ENCODE measurements at places on chromosomes 7 and 10.

DNA sequence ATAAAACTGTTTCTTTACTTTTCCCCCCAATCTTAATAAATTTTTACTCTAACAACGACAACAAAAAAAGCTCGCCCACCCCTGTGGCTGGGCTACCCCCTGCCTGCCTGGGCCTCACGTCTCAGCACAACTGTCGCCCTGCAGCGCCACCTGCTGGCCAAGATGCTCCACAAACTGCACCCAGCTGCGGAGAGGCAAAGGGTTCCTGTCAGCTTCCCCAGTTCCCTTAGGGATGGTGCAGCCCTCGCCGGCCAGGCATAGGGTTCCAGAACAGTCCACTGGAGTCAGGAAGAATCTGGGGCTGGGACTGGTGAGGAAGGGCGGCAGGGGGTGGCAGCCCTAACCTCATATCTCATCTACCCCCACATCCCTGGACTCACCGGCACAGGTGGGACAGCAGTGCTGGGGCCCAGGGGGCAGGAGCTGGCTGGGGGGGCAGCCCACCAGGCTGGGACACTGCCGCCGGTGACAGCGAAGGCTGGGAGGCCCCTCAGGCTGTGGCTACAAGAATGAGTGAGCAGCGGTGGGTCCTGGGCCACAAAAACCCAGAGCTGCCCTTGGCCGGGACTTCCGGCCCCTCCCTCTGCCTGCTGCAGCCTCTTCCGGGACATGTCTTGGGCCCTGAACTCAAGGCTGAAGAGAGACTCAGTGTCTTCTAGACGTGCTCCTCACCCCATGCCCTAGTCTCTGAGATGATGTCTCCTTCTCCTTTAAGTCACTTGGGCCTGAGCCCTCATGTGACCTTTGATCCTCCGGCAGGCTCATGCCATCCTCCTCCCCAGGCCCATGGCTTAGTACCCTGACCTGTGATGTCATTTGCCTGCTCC, 21.2 kb downstream of the ATP6V1F start:
- DNase-seq = peak; percentile 56

GRCh38 chr10:102064503-102064867, 664 bp upstream of the HPS6 start:
- no peak for DNase-seq

DNA sequence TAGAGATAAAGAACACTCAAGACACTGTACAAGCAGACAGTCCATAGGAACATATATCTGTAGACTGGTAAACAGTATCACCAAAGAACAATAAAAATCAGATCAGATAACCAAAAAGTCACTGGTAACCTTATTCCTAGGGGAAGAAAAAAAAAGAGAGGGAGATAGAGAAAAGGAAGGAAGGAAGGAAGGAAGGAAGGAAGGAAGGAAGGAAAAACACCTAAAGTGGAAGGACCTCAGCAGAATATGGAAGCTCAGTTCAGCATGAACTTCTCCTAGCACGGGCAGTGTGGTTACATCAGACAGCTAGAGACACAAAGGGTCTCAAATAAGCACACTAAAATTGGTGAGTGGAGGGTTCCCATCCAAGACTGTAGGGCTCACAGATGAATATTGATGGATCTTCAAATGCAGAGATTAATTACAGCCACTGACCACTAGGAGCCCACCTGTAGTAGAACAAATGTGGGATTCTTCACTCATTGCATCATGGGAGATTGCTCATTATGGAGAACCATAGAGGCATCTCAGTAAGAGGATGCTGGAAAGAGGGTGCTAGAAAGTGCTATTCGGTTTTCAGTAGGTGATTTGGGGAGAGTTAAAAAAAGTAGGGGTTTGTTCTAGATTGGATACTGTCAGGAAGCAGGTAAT, 293.4 kb upstream of the C7orf33 start:
- no peak for DNase-seq

- no peak for DNase-seq
These were observed 47.7 kb downstream of the LRRN3 start for GRCh38 chr7:111138586-111138985.

DNA sequence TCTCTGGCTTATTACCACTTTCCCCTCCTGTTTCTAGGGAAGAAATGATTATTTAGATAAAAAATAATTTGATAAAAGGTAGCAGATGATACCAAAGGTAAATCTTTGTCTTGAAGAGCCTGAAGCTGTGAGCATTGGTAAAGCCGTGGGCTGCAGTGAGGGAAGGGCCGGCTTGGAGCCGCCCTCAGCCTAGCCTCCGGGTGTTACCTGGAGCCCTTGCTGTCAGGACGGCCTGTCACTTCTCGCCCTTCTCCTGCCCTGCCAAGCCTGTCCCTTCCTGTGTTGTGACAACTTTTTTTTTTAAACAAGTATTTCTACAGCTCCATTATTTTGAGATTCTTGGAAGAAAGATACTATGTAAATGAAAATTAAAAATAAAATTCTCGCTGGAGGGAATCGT, 7.0 kb downstream of the CUX1 start:
- DNase-seq = no peak

GRCh38 chr7:150909200-150909995, 57.1 kb downstream of the AOC1 start:
- no peak for DNase-seq

DNA sequence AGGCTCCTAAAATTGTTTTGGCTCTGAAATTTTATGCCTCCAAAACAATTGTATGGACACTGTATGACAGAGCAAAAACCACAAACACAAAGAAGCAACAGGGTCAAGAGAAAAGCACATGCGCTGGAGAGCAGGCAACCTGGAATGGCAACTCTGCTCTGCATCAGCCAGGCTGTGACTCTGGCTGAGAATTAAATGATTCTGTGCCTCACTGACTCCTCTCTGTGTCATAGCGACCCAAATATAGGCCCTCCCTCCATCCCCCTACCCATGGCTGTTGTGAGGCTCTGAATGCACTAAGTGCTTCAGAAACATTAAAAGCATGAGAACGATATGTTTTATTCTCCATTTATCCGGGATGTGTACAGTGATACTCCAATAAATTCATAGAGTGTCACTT, 24.9 kb upstream of the NEBL start:
- no peak for DNase-seq

DNA sequence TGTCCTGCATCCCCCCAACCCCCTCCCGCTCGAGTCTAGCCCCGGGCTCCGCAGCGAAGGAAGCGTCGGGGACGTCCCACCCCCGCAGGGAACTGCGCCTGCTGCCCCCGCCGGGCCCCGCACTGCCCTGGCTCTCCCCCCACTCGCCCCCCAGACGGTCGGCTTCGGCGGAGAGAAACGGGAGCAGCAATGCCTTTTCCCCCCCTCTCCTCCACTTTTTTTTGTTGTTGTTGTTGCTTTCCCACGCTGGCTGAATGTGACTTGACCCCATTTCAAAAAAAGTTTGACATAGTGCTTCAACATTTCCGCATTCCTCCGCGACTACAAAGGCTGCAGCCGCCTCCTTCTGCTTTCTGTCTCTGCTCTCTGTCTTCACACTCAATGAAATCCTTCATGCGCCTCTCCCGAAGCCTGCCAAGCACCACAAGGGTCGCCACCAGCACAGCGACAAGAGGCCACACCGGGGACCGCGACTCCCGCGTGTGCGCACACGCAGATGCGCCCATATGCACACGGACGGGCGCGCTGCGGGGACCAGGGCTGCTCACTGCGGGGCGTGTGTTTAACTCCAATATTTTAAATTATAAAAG, 1.0 kb downstream of the CDK6 start:
- DNase-seq = no peak

DNA sequence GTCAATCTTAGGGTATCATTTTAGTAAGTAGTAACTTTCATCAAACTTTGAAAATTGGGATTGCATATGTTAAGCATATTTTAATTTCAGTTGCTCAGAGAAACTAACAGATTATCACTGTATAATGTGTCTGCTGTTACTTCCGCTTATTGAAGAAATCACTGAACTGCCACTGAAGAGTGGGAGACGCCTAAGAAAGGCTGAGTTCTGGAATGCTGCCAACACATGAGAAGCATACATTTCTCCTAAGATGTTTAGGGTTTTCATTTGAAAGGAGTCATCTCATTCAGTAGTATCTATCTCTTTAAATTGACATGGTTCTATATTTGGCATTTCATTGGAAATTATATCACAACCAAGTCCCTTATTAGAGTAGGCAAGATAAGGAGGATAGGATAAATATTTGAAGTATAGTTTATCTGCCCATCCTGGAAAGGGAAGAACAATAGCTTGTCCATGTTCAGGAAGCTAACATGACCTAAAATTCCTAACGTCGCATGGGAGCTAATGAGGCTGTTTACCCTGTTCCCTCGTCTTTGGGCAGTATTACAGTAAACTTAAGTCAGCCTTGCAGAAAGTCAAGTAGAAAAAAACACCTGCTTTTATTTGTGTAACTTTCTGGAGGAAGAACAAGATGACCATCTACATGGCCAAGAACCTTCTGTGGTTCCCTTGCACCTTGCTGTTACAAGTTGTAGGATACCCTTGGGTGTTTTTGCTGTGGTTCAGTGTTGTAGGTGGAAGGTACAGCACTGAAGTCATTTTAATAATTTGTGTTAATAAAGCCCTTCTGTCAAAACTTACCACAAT, 67.3 kb downstream of the NHLRC2 start:
- no peak for DNase-seq

- no peak for DNase-seq
These were observed 266.5 kb downstream of the AUTS2 start for GRCh38 chr7:69864822-69865221.

DNA sequence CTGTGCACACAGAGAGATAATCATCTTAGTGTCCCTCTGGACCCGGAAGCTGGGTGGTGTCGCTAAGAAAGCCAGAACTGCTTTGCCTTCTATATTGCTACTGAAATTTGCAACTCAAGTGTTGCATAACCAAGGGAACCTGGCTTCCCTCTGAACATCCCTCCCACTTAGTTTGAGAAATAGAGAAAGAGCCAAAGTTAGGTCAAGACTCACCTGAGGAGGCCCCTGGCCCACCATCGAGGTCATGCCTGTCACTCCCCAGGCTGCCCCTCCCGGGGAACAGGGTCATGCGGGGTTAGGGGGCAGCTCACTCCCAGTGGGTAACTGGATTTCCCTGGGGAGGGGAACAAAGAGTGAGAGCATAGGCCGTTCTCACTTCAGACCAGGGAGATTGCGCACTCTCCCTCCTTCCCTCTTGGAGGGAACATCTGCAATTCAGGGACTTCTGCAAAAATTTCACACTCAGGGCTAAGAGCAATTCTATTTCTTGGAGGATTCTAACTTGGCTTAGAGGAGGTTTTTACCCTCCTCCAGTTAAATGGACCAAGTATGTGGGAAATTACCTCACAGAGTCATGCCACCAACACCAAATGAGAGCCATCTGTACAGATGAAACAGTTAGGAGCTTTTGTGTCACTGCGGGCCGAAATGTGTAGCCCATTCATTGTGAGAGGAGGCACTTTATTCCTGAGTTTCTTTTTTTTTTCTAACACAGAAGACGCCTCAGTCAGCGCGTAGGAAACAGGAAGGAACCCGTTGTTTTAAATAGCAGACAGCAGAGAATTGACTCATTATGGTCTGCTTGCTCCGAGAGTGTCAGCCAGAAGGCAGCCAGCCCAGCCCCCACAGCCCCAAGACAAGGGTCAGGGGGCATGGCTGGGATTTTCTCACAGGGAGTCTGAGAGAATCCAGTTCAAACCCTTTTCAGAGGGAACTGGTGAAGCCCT, 221.3 kb downstream of the ARHGAP12 start:
- peak; percentile 67 for DNase-seq

- no peak for DNase-seq
These were observed 14.9 kb downstream of the GTF2I start for GRCh38 chr7:74672343-74672915.

DNA sequence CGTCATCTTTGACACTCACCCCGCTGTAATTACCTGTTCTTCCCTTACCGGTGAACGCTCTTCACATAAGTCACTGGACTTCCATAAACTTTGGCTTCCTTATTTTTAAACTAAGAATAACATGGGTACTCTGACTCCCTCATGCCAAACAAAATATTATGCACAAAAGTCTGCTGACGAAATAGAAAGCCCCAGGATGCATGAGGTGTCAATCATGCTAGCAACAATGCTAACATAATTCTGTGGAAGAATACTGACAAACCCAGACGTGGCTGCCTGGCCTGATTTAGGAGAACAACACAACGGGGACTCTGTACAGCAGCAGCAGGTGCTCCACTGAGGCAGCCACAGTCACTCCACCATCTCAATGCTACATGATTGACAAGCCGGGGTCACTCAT, 137.5 kb downstream of the CCDC71L start:
- DNase-seq = no peak

DNA sequence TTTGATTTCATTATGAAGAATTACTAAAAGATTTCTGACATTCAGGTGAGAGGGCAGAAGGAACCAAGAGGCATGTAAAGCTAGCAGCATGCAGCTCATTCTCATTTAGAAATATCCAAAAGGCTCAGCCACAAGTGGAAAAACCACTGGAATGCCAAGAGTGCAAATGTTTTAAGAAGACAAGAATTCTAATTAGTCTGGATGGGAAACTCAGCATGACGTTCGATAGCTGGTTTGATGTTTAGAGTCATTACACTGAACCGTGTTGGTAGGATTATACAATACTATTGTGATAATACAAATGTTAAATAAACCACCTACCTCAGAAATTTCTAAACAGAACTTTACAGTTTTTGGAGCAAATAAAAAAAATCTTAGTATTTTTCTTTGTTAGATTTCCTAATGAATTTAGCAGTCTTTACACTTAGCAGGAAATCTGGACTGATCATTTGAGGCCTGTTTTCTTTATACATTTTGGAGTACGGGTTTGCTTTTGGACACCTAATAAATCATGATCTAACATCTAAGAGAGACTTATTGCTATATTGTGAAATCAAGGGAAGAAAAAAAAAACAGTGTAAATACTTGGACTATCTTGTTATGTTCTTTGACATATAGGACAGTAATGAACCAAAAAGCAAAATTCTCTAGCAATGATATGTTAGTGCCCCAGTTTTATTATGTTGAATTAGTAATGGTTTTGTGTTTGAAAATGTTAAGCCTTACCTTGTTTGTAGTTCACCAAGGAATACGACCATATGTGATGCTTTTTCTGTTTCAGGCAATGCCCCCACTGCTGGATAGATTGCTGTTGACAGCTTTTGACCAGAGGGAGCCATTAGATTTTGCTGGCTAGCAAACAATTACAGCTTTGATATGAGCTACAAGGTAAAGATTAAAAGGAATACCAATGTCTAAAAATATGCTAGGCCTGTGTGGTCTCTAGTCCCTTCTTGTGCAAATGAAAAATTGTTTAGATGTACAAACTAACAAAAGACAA, 354.1 kb upstream of the SEMA3A start:
- no peak for DNase-seq

DNA sequence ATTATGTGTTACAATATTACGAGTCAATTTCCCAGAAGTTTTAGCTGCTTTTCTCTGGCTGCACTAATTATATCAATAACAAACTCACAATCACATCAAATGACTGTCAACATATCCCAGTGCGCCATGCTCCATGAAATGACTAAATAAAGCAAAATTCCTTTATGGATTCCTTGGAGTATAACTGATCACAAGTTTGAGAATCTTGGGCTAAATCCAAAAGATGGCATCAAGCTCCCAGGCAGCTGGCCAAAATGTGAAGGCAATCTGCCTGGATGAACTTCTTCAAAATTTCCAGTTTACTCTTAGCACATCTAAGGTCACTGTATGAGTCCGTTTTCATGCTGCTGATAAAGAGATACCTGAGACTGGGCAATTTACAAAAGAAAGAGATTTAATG, 210.8 kb downstream of the CCSER2 start:
- no peak for DNase-seq

All from nucleus accumbens (tissue), 56 donors.